ENCODE measurements at places on chromosomes 3 and 15. TPM values are rescaled to one million over a fixed set of nuclear protein-coding genes. Genes with fewer than 3 reads are reported as not detected.

DNA sequence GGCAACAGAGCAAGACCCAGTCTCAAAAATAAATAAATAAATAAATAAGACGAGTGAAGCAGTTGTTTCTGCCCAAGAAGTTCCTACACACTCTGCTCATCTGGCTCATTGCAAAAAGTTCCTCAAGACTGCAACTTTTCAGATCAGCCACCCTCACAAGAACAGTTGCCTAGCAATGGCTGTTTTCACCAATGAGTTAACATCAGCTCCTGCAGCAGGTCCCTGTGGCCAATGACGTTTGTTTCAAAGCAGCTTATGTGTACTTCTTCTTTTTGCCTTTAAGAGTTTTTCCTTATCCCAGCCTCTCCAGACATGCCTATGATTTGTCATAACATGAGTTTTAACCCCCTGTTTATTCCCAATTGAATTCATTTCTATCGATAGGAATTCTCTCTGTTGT is 118.4 kb upstream of the SPRED1 start:
- H3K4me1 ChIP-seq: peaks cover 6% of the 10 kb centered on the region
- H3K36me3 ChIP-seq: no peaks in the 10 kb centered on the region
- no peaks in the 10 kb centered on the region for H3K27me3 ChIP-seq
- no peak overlapping the region for H3K27ac ChIP-seq
- no peak overlapping the region for H3K4me3 ChIP-seq
- peak; percentile 10 for DNase-seq

DNA sequence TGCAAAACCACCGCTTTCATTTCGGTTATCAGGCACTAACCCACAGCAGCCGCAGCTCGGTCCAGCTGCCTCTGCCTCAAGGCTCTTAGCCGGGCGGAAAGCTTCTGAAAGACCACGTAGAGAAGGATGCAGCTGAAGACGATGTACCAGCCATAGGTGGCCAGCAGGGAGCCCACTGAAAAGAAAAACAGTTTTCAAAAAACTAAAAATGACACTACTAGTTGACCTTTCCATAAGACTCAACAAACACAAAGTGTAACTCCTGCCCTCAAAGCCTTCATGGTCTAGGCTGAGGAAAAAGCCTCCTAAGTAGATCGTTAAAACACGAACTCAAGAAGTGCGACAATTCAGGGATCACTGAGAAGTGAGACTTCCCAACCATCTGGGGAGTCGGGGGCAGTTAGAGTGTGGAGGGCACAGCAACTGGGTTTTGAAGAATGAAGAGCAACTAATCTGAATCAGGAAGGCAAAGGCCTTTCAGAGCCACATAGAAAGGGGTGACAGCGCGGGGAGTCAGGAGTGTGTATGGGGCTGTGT is 716 bp downstream of the SELENOS start:
- peak overlapping the region; percentile 98 for H3K27ac ChIP-seq
- peaks cover 22% of the 10 kb centered on the region for H3K4me1 ChIP-seq
- peak; percentile 59 for DNase-seq
- H3K27me3 ChIP-seq: no peaks in the 10 kb centered on the region
- H3K36me3 ChIP-seq: no peaks in the 10 kb centered on the region

DNA sequence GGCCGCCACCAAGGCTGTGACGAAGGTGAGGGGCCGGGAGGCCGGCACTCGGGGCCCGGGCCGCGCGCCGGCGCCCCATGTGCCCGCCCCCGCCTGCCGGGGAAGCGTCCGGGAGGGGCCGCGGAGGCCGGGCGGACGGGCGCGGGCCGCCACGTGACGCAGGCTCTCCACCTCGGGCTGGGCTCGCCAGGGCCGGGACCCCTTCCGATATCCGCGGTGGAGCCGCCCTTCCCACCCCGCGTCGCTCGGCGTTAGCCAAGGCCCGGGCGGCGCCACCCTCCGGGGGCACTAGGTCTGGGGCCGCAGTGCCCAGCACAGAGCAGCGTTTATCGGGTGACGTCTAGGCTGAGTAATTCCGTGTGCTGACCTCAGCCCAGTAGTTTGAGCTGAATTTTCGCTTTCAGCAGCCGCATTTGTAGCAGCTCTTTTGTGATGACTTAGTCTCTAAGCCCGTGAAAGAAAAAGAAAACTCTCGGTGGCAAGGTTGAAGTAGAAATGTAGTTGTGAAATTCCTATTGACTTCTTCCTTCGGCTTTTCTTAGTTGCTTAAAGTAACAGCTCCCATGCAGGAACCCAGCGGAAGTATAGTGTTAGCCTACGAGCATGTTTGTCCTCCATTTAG is 885 bp downstream of the CDV3 start:
- DNase-seq: peak; percentile 90
- peaks cover 30% of the 10 kb centered on the region for H3K4me1 ChIP-seq
- no peaks in the 10 kb centered on the region for H3K27me3 ChIP-seq
- peaks cover 4% of the 10 kb centered on the region for H3K36me3 ChIP-seq
- H3K4me3 ChIP-seq: peak overlapping the region; percentile 88

DNA sequence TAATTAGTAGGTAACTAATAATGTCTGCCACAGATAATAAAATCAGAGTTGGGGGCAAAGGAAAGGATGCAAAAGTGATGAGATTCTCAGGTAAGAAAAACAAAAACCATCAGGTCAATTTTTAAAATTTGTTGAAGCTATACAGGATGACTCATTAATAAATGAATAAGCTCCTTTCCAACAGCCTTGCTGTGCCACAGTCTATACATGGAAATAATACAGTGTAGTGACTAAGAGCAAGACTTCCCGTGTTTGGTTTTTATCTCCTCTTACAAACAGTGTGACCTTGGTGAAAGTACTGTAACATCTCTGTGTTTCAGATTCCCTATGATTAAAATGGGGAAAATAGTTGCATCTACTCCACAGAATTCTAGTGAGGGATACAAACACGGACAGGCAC is 331.6 kb downstream of the PYDC2 start:
- H3K4me3 ChIP-seq: no peak overlapping the region
- H3K4me1 ChIP-seq: no peaks in the 10 kb centered on the region
- no peak for DNase-seq
- no peaks in the 10 kb centered on the region for H3K27me3 ChIP-seq
- no peaks in the 10 kb centered on the region for H3K36me3 ChIP-seq

GRCh38 chr3:181402347-181402746 is 309.4 kb upstream of the SOX2 start:
- H3K27ac ChIP-seq: no peak overlapping the region
- no peaks in the 10 kb centered on the region for H3K27me3 ChIP-seq
- no peaks in the 10 kb centered on the region for H3K36me3 ChIP-seq
- no peak overlapping the region for H3K4me3 ChIP-seq

GRCh38 chr15:99981191-99981647 is 248.0 kb upstream of the LYSMD4 start:
- no peak overlapping the region for H3K4me3 ChIP-seq
- no peaks in the 10 kb centered on the region for H3K27me3 ChIP-seq
- H3K4me1 ChIP-seq: peaks cover 13% of the 10 kb centered on the region
- DNase-seq: no peak

- H3K27ac ChIP-seq: no peak overlapping the region
- no peaks in the 10 kb centered on the region for H3K36me3 ChIP-seq
- no peaks in the 10 kb centered on the region for H3K27me3 ChIP-seq
Measured at GRCh38 chr3:178202194-178202593, 334.0 kb upstream of the KCNMB2 start.

DNA sequence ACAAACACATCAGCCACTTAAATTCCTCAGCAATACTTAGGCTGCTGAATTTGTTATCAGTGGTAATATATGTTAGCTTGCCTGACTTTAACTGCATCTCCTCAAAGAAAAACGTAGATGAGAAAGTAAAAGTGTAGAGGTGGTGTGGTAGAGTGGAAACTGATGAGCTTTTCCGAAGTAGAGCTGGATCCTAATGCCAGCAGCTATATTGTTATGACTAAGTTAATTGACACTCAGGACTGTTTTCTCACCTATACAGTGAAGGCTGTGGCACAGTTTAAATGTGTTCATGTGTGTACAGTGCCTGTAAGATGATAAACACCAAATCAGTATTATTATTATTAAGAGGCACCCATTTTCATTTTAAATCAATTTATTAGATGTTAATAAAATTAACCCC is 174.9 kb downstream of the TNIK start:
- H3K4me1 ChIP-seq: peaks cover 6% of the 10 kb centered on the region
- no peaks in the 10 kb centered on the region for H3K27me3 ChIP-seq
- no peak overlapping the region for H3K4me3 ChIP-seq

DNA sequence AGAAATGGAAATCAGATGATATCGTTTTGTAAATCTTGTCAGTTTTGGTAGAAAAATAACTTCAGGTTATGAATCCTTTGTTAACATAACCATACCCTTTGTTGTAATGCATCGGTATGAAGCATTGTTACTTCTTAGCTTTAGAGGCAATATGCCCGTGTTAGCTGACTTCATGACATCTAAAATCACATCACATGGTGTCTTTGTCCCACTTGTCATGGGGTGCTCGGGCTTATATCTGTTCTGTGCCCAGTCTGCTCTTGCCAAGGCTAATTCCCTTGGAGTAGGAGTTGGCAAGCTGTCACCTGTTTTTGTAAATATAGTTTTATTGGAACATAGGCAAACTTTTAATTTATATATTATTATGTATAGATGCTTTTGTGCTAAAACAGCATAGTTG is 39.6 kb downstream of the SLC25A26 start:
- no peaks in the 10 kb centered on the region for H3K36me3 ChIP-seq
- DNase-seq: no peak
- no peak overlapping the region for H3K4me3 ChIP-seq
- no peaks in the 10 kb centered on the region for H3K4me1 ChIP-seq
- H3K27ac ChIP-seq: no peak overlapping the region

GRCh38 chr3:196998966-196999760 is 30.5 kb downstream of the MELTF start:
- H3K36me3 ChIP-seq: no peaks in the 10 kb centered on the region
- H3K4me1 ChIP-seq: peaks cover 11% of the 10 kb centered on the region
- no peak overlapping the region for H3K27ac ChIP-seq
- DNase-seq: no peak
- no peaks in the 10 kb centered on the region for H3K27me3 ChIP-seq
- no peak overlapping the region for H3K4me3 ChIP-seq

DNA sequence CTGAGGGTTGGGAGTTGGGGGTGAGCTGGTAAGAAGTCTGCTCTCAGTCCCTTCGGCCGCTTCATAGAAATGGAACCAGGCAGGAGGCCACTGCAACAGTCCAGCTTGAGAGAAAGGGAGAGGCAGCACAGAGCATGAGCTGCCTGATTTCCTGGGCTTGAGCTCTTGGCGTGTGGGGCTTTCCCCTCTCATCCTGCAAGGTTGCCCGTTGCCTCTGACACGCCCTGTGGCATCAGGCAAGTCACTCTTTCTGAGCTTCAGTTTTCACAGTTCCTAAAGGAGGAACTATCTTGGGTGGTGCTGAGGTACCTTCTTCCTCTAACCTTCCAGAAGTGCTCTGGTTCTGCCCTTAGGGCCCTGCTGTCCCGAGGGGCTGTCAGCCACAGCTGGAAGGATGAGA is 4.9 kb downstream of the MESP2 start:
- H3K36me3 ChIP-seq: no peaks in the 10 kb centered on the region
- DNase-seq: no peak
- no peaks in the 10 kb centered on the region for H3K27me3 ChIP-seq
- peak overlapping the region; percentile 76 for H3K27ac ChIP-seq
- peaks cover 37% of the 10 kb centered on the region for H3K4me1 ChIP-seq
- H3K4me3 ChIP-seq: no peak overlapping the region

GRCh38 chr3:155712008-155712407 is 32.9 kb downstream of the PLCH1 start:
- H3K36me3 ChIP-seq: no peaks in the 10 kb centered on the region
- H3K4me3 ChIP-seq: no peak overlapping the region
- H3K27me3 ChIP-seq: no peaks in the 10 kb centered on the region
- DNase-seq: no peak
- no peak overlapping the region for H3K27ac ChIP-seq
- peaks cover 8% of the 10 kb centered on the region for H3K4me1 ChIP-seq

DNA sequence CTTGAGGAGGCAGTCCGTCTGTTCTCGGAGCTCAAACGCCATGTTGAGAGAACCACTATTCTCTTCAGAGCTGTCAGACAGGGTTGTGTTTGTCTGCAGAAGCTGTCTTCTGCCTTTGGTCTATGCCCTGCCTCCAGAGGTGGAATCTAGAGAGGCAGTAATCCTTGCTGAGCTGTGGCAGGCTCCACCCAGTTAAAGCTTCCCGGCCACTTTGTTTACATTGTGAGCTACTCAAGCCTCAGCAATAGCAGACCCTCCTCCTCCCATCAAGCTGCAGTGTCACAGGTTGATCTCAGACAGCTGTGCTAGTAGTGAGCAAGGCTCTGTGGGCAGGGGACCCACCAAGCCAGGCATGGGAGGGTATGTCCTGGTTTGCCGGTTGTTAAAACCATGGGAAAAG is 8.9 kb downstream of the OR5AC2 start:
- H3K27ac ChIP-seq: no peak overlapping the region
- no peaks in the 10 kb centered on the region for H3K27me3 ChIP-seq
- H3K36me3 ChIP-seq: no peaks in the 10 kb centered on the region
- no peak overlapping the region for H3K4me3 ChIP-seq
- DNase-seq: peak; percentile 32
- H3K4me1 ChIP-seq: no peaks in the 10 kb centered on the region

DNA sequence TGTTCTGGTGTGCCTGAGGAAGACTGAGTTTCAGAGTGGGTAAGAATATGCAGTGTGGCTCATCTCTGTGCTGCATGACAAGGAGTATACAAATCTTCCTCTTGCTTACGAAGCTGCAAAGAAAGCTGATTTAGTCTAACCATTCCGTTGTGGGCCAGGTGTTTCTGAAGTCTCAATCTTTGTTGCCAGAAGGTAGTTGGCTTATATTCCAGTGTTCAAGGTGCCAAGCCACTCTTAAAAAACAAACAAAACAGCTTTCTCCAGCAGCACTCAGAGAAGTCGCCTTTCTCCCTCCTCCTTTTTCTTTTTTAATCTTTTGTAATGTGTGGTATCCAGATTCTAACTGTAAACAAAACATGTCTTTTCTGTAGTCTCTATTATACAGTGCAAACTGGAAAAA is 872.4 kb downstream of the NAALADL2 start:
- DNase-seq: no peak
- no peaks in the 10 kb centered on the region for H3K4me1 ChIP-seq
- H3K27me3 ChIP-seq: no peaks in the 10 kb centered on the region
- H3K4me3 ChIP-seq: no peak overlapping the region
- H3K27ac ChIP-seq: no peak overlapping the region
- no peaks in the 10 kb centered on the region for H3K36me3 ChIP-seq

- no peaks in the 10 kb centered on the region for H3K36me3 ChIP-seq
- peaks cover 6% of the 10 kb centered on the region for H3K4me1 ChIP-seq
- H3K27ac ChIP-seq: no peak overlapping the region
- DNase-seq: no peak
- H3K27me3 ChIP-seq: no peaks in the 10 kb centered on the region
- H3K4me3 ChIP-seq: no peak overlapping the region
Measured at GRCh38 chr3:169295126-169295525, 368.4 kb downstream of the MECOM start.

- H3K27me3 ChIP-seq: no peaks in the 10 kb centered on the region
- no peaks in the 10 kb centered on the region for H3K4me1 ChIP-seq
- DNase-seq: no peak
- no peaks in the 10 kb centered on the region for H3K36me3 ChIP-seq
- no peak overlapping the region for H3K27ac ChIP-seq
Measured at GRCh38 chr15:85607141-85607806, 187.5 kb downstream of the KLHL25 start.

The ATP8B4 gene
- 9.5 TPM for total RNA-seq

The BSN gene
- 0.37 TPM for total RNA-seq

The VGLL3 gene
- 22.2 TPM for total RNA-seq

The CAMK1 gene
- total RNA-seq: 11.8 TPM

The C3orf52 gene
- total RNA-seq: 14.6 TPM

The GOLGA8K gene
- not detected for total RNA-seq

The COL6A5 gene
- 0.08 TPM for total RNA-seq

The LTK gene
- 0.83 TPM for total RNA-seq
